ENCODE measurements at places on chromosomes 7 and 10.
A peak's percentile ranks its signal among the peaks of the same experiment; 100 is the strongest.

DNA sequence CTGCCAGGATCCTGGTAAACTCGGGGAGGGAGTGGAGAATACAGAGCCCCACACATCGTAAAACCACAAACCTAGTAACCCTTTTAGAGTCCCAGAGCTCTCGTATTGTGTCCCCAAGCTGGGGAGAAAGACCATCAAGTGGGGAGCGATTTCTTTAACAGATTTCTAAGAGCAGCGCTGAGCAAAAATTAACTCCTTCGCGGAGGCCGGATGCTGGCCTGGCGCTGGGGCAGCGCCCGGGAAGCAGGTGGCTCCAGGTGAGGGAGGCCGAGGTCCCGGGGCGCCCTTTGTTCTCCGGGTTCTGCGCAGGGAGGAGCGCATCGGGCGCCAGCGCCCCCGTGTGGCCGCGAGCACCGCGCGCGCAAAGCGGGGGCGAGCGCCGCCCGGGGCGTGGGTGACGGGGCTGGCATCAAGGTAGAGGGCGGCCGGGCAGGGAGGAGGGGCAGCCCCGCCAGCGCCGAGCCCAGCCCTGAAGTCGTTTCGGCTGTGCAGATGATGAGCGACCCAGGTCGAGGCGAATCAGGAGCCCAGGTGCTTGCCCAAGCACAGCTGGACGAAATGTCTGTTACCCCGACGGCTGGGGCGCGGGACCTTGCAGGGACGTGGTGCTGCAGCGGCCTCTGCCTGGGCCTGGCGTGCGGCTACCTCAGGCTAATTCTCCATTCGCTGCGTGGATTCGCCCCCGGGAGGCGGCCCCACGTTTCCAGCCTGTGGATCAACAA lies 10.4 kb upstream of the FGFR2 start:
- DNase-seq: peak; percentile 62

DNA sequence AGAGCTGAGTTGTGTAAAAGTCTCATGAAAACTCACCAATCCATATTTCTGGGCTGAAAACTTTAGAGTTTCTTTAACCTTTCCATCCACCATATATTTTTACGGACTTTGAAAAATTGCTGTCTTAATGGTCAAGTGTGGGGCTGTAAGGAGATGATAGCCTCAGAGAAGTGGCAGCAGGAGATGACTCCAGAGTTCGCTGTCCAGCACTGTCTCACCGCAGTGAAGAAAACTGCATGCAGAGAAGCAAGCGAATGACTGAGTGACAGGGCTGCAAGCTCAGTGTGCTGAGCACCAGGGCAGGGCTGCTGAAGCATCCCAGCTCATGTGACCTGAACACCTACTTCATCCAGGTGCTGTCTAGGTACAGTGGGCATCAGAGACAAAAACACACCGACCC lies 564.5 kb downstream of the ACTR3B start:
- no peak for DNase-seq

DNA sequence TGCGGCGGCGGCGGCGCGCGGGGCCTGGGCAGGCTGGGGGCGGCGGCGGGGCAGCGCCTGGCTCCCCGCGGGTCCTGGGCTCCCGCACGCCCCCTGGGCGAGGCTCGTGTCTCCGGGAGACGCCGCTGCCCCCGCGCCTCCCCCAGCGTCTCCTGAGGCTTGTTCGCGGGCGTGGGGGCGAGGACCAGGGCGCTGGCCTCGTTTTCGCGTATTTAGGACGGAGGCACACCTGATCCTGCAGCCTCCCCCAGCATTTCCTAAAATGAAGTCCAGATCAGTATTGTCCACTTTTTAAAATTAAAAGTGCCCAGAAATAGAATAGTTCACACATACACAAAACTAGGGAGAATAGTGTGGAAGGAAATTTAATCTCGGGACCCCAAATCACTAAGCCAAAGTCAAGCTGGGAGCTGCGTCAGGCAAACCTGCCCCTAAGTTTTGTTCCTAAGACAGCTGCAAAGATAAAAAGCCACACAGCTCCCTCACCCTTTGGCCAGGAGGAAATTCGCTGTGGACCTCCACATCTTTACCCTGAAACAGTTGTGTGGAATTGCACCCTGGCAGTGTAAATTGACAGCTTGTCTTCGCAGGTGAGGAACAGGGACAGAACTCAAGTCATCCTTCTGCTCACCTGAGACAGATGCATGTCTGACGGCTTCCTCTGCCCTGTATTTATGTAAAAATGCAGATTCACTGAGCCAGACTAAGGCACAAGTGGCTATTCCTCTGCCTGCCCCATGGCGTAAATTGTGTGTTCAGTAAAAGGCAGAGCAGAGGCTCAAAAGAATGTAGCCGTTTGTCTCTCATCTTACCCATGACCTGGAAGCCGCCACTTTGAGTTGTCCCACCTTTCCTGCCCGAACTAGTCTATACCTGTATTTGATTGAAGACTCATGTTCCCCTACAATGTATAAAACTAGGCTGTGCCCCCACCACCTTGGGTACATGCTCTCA lies 740 bp downstream of the GALNT11 start:
- no peak for DNase-seq

GRCh38 chr10:36670621-36671402 lies 454.6 kb upstream of the ANKRD30A start:
- DNase-seq: no peak

GRCh38 chr10:22712956-22713852 lies 1.2 kb downstream of the PIP4K2A start:
- peak; percentile 27 for DNase-seq

GRCh38 chr10:13894412-13895093 lies 307.8 kb downstream of the PRPF18 start:
- DNase-seq: no peak

GRCh38 chr7:143240291-143241168 lies 18.7 kb downstream of the TAS2R40 start:
- peak; percentile 13 for DNase-seq

GRCh38 chr7:138417078-138417700 lies 42.9 kb upstream of the TRIM24 start:
- no peak for DNase-seq

GRCh38 chr7:133290041-133290440 lies 37.2 kb downstream of the EXOC4 start:
- DNase-seq: no peak

DNA sequence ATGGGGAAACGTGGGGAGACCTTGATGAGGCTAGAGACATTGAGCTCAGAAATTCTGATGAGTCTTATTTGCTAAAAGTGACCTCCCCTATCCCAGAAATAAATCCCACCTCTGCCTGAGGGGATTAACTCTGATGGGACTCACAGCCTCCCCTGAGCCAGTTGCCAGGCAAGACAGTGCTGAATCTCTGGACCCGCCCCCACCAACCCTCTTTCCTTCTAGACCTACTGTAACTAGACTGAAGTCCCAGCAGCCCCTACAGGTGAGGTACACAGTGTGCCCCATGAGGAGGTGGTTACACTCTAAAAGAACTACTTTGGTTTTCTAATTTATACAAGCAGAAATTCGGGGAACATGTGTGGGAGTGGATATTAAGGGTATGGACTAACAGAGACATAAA lies 42.9 kb downstream of the PTPRE start:
- DNase-seq: no peak

GRCh38 chr10:26739071-26739631 lies 41.6 kb downstream of the PDSS1 start:
- no peak for DNase-seq

DNA sequence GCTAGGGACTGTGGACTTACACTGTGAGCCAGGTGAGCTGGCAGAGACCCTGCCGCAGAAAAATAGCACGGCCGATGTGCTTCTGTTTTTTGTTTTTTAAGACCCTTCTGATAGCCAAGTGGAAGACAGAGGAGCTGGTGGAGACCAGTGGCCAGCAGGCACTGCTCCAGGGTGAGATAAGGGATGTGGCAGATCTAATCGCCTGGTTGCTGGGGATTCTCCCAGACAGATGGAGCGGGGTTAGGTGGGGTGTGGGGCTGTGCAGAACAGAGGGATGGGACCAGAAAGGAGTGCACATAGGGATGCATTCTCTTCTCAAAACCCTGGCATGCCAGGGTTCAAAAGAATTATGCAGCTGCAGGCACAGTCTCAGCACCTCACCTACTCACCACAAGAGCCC lies 82.2 kb downstream of the VOPP1 start:
- DNase-seq: no peak

DNA sequence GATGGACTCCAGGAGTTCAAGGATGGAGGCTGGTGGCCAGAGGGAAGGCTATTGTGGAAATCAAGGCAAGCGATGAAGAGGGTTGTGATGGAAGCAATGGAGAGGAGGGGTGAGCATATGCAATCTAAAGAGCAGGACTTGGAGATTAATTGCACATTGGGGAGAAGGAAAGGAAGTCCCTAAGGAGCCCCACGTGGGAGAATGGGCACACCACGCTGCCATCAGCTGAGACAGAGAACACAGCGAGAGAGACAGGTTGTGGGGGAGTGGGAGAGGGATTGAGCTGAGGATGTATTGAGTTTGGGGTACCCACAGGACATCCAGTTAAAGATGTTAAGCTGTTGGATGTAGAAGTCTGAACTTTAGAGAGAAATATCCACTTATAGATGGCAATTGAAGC lies 73.6 kb downstream of the TMEM178B start:
- no peak for DNase-seq

- DNase-seq: peak; percentile 58
Measured at GRCh38 chr7:101542527-101543241, 86.4 kb downstream of the MYL10 start.

GRCh38 chr7:100827330-100828226 lies at the start of gene EPHB4:
EPHB4 (minus strand) TSS chr7:100827523; CDS start chr7:100827030, 493 bp downstream.
- DNase-seq: no peak

DNA sequence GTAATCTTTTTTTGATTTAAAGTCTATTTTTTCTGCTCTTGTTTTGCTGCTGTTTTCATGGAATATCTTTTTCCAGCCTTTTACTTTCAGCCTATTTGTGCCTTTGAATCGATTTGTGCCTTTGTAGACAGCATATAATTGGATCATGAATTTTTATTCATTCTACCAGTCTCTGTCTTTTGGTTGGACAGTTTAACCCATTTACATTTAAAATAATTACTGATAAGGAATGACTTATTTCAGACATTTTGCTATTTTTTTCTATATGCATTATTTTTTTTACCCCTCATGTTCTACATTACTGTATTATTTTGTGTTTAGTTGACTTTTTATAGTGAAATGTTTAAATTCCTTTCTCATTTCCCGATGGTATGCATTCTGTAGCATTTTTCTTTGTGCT lies 99.6 kb downstream of the EXOC4 start:
- no peak for DNase-seq

- peak; percentile 60 for DNase-seq
Measured at GRCh38 chr10:102408728-102409603, 9.6 kb downstream of the PSD start.

DNA sequence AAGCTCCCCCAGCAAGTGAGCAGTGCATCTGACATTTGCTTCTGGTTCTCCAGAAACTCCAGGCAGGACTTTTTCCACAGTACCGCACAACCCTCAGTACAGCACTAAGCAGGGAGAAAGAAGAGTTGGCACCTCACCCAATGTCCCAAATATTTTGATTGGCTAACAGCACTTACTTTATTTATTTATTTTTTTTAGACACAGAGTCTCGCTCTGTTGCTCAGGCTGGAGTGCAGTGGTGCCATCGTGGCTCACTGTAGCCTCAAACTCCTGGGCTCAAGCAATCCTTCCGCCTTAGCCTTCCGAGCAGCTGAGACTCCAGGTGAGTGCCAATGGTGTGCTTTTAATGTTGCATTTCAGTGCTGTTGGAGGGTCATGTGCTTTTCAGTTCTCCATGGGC lies 200.3 kb upstream of the ZMIZ1 start:
- DNase-seq: no peak

- DNase-seq: peak; percentile 77
Measured at GRCh38 chr7:2237109-2237602, 4.4 kb upstream of the MAD1L1 start.

- no peak for DNase-seq
Measured at GRCh38 chr10:127813290-127813689, 76.3 kb downstream of the FOXI2 start.

DNA sequence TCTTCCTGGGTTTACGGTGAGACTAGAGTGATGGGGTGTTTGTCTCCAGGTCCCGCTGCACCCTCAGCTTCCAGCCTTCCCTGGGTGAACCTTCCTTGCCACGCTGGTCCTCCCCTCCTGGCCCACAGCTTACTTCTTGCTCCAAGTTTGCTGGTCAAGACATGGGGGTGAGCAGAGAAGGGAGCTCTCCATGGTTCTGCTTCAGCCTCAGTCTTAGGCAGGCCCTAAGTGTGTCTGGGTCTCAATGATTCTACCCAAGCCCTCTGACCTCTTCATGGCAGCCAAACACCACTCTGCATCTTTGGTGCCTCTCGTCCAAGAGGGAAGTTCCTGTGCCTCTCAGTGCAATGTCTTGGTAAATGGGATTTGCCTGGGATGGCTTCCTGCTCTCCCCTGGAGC lies 356.5 kb upstream of the KLF6 start:
- DNase-seq: no peak

- DNase-seq: peak; percentile 7
Measured at GRCh38 chr10:132487241-132488135, 50.1 kb upstream of the INPP5A start.

DNA sequence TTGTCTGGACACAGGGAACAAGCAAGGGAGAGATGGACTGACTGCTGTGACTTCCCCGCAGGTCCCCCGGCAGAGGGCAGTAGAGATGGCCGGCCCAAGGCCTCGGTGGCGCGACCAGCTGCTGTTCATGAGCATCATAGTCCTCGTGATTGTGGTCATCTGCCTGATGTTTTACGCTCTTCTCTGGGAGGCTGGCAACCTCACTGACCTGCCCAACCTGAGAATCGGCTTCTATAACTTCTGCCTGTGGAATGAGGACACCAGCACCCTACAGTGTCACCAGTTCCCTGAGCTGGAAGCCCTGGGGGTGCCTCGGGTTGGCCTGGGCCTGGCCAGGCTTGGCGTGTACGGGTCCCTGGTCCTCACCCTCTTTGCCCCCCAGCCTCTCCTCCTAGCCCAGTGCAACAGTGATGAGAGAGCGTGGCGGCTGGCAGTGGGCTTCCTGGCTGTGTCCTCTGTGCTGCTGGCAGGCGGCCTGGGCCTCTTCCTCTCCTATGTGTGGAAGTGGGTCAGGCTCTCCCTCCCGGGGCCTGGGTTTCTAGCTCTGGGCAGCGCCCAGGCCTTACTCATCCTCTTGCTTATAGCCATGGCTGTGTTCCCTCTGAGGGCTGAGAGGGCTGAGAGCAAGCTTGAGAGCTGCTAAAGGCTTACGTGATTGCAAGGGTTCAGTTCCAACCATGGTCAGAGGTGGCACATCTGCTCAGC lies 6.0 kb downstream of the CYREN start:
- DNase-seq: no peak

- DNase-seq: no peak
Measured at GRCh38 chr7:47328392-47329319, 253.3 kb downstream of the TNS3 start.

DNA sequence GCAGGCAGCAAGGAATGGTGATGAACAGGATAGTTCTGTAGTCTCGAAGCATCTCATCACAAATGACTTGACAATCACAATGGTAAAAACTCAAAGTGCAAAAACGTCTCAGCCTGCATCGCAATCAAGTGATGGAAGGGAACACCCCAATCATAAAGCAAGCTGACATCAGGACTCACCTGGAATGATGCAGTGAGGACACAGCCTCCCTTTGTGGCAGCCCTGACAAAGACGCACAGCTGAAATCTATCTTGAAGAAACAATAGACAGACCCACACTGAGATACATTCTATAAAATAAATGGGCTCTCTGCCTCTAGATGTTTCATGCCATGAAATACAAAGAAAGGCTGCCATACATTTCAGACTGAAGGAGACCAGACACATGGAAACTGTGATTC lies 748.0 kb upstream of the IGFBP3 start:
- DNase-seq: no peak

- DNase-seq: no peak
Measured at GRCh38 chr10:68103261-68103878, 5.9 kb upstream of the MYPN start.

Data from GM12892 (cell line).